Activated CD8-positive, alpha-beta T cell treated with anti-CD3 and anti-CD28 coated beads, Interleukin-2, amount 10 ng/mL, durations not matched to agents 7 days and 5 days (primary cell): ENCODE measurements at places on chromosomes 2 and 18.

GRCh38 chr2:24330161-24330560 lies 30.2 kb downstream of the ITSN2 start:
- H3K4me1 ChIP-seq: peaks cover 24% of the 10 kb centered on the region
- no peak overlapping the region for H3K27ac ChIP-seq
- no peak for DNase-seq
- H3K27me3 ChIP-seq: no peaks in the 10 kb centered on the region

- no peaks in the 10 kb centered on the region for H3K27me3 ChIP-seq
- no peak for DNase-seq
- H3K4me3 ChIP-seq: no peak overlapping the region
- no peak overlapping the region for H3K27ac ChIP-seq
- H3K36me3 ChIP-seq: peaks cover 26% of the 10 kb centered on the region
These were observed 49.0 kb downstream of the FAM168B start for GRCh38 chr2:131044075-131044756.

DNA sequence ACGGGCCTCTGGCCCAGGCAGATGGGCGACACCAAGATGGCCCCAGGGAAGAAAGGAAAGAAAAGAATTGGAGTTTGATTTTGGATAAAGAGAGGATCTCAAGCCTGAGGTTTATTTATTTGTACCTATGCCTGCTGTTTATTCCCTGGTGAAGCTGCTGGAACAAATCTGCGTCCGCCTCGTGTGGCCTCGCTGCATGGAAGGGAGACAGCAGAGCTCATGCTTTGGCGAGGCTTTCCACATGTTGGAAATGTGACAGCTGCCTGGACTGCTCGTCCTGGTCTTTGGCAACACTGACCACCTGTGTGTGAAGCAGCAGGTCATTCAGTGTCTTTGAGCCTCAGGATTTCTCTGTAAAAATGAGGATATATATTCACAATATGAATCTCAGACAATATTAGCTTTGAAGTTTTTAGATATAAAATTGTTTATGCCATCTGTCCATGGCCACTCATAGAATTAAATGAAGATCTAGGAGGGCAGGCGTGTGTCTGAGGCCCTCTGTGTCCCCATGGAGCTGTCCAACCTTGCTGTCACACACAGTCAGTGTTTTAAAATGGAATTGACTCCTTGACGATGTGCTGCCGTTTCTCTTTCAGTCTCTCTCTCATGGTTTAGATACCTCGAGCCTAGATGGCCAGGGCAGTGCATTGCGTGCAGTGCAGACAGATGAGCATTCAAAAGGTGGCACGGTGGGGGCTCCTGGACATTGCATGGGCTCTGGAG lies 94.3 kb downstream of the SOCS6 start:
- no peaks in the 10 kb centered on the region for H3K27me3 ChIP-seq
- no peaks in the 10 kb centered on the region for H3K36me3 ChIP-seq
- no peak overlapping the region for H3K4me3 ChIP-seq
- no peak for DNase-seq
- H3K27ac ChIP-seq: no peak overlapping the region
- H3K4me1 ChIP-seq: no peaks in the 10 kb centered on the region

DNA sequence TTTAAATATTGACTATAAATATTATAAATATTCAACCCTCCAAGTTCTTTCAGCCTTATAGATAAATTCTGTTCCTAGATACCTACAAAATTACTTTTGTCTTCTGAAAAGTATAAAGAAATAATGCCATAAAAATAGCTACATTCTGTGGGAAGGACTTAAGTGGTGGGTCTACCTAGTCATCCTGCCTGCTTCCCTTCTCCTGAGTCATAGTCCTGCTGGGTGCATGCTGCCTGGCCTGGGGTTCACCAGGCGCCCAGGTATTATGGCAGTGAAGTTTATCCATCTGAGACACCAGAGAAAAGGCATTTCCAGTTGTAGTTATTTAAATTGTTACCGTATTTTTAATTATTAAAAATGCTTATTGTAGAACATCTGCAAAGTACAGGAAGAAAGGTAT lies 167.5 kb downstream of the SLC39A10 start:
- H3K4me1 ChIP-seq: peaks cover 5% of the 10 kb centered on the region
- no peak overlapping the region for H3K27ac ChIP-seq
- no peak overlapping the region for H3K4me3 ChIP-seq
- DNase-seq: no peak
- H3K27me3 ChIP-seq: no peaks in the 10 kb centered on the region

DNA sequence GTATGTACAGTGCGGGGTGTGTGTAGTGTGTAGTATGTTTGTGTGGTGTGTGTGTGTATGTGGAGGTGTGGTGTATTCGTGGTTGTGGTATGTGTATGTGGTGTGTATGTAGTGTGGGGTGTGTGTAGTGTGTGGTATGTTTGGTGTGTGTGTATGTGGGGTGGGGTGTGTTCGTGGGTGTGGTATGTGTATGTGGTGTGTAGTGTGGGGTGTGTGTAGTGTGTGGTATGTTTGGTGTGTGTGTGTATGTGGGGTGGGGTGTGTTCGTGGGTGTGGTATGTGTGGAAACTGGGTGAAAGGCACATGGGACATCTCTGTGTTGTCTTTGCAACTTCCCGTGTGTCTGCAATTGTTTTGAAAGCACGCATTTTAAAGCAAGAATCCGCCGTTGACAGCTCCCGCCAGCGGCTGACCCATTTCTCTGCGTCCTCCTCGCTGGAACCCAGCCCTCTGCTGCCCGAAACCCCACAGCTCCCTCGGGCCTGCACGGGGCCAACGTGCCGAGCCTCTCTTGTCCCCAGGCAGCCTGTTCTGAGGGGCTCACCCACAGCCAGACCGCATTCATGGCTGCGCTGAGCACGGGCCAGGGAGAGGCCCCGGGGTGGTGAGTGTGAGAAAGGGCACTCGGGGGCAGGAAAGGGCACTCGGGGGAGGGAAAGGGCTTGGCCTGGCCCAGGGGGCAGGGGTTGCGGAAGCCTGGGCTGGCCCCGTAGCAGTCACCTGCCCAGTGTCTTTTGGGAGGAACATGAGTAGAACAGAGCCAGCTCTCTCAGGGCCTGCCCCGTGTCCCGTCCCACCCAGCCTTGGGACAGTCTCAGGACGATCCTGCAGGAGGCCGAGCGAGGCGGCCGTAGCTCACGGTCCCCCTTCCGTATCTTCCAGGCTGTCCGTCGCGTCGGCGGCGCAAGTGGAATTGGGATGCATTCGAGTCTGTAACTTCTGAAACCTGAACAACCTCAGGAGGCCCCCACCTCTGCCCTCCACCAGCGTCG lies 61.4 kb downstream of the TWIST2 start:
- H3K27ac ChIP-seq: no peak overlapping the region
- H3K27me3 ChIP-seq: no peaks in the 10 kb centered on the region

DNA sequence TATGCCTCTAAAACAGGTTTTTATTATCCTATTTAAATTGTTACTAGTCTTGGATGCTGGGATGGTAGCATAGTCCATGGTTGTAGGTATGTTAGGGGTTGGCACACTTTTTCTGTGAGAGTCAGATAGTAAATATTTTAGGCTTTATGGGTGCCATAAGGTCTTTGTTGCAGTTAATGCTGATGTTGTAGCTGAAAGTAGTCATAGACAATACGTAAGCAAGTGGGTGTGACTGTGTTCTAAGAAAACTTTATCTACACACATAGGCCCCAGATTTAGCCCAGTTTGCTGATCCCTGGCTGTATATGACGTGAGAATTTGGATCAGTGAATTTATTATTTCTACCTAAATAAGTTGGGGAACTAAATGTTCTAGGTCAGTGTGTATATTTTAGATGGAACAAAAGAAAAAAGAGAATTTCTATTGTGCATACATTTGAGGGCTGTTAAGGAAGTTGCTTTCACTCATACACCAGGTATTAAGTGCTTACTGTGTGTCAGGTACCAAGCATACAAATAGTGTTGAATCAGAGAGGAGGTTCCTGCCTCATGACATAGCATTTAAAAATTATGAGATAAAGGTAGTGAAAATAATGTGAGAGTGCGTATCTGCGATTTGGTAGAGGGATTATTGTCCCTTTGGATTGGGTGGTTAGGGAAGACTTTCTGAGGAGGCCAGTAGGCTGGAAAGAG lies 39.4 kb downstream of the AGFG1 start:
- no peak overlapping the region for H3K27ac ChIP-seq
- no peak for DNase-seq
- H3K4me3 ChIP-seq: no peak overlapping the region
- H3K27me3 ChIP-seq: no peaks in the 10 kb centered on the region
- peaks cover 5% of the 10 kb centered on the region for H3K36me3 ChIP-seq

DNA sequence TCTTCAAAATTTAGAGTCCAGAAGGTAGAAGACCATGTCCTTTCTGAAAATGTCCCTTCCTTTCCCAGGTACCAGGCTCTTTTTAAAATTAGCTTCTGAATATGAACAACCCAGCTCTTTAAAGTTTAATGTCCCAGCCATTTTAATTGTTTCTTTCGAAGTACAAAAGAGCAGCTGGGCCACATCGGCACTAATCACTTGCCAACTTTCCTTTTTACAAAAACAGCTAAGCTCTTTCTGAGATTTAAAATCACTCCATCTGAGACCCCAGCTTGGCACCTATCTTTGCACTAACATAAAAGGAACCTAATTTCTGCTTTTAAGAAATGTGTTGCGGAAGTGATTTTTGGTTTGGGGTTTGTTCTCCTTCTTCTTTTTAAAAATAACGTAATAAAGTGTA lies 2.6 kb downstream of the BOD1L2 start:
- peaks cover 22% of the 10 kb centered on the region for H3K27me3 ChIP-seq
- H3K27ac ChIP-seq: no peak overlapping the region
- no peaks in the 10 kb centered on the region for H3K36me3 ChIP-seq
- DNase-seq: no peak
- no peak overlapping the region for H3K4me3 ChIP-seq

DNA sequence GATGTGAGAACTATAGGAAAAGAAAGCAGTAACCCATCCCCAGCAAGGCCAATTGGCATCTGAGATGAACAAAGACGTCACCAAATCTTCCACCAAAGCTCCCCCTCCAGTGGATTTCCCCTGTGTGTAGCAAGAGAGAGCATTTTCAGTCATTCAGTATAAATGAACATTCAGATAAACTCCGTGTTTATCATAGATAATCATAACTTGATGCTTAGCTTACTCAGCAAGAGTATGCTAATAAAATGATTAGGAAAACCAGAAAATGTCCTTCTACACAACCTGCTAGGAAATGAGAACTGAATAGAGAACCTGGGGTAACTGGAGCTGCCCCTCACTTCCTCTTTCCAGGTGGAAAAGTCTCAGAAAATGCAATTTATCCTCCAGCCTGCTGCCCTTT lies 198.0 kb upstream of the CCDC150 start:
- H3K36me3 ChIP-seq: no peaks in the 10 kb centered on the region
- H3K27ac ChIP-seq: no peak overlapping the region

DNA sequence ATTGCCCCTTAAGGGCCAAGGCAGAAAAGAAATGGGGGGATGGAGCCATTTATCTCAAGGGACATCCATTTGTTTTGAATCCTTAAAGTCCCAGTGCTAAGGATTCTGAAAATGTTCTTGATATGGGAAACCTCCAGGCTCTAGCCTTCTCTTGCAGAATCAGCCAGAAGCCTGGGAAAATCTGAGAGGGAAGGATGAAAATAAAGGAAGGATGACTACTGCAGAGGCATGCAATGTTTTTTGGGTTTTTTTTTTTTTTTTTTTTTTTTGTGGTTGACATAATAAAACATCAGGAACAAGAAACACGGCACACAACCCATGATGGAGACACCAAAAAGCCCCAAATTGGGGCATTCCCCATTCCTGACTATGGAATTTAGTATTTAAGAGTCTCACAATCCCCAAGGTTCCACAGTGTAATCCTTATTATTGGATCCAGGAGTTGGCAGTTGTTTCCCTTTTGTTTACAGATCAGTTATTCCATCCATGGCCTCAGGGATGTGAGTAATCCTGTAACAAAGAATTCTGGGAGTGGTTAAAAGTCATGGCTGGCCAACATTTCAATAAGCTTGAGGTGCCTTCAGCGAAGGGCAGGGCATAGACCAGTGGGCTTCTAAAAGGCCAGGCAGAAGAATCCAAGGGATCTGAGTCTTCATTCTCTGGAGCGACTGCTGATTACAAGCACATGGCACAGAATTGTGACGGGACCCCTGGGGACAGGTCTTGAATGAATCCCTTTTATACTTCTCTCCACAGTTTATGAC lies 337.5 kb downstream of the GULP1 start:
- no peaks in the 10 kb centered on the region for H3K27me3 ChIP-seq
- DNase-seq: no peak
- no peak overlapping the region for H3K4me3 ChIP-seq
- no peaks in the 10 kb centered on the region for H3K36me3 ChIP-seq

GRCh38 chr2:29747786-29748470 lies 173.5 kb downstream of the ALK start:
- no peak overlapping the region for H3K27ac ChIP-seq
- H3K27me3 ChIP-seq: no peaks in the 10 kb centered on the region

GRCh38 chr18:68402784-68403183 lies 312.1 kb downstream of the TMX3 start:
- H3K4me1 ChIP-seq: no peaks in the 10 kb centered on the region
- H3K27ac ChIP-seq: no peak overlapping the region
- H3K27me3 ChIP-seq: no peaks in the 10 kb centered on the region
- no peak overlapping the region for H3K4me3 ChIP-seq
- DNase-seq: no peak

- peaks cover 56% of the 10 kb centered on the region for H3K36me3 ChIP-seq
- DNase-seq: no peak
- H3K4me1 ChIP-seq: peaks cover 65% of the 10 kb centered on the region
- H3K27ac ChIP-seq: peak overlapping the region; percentile 96
- H3K27me3 ChIP-seq: no peaks in the 10 kb centered on the region
These were observed 61.6 kb downstream of the DNMT3A start for GRCh38 chr2:25280051-25280687.

GRCh38 chr2:236986524-236987330 lies 99.0 kb upstream of the COPS8 start:
- H3K4me3 ChIP-seq: no peak overlapping the region
- no peaks in the 10 kb centered on the region for H3K36me3 ChIP-seq
- DNase-seq: no peak
- H3K27ac ChIP-seq: no peak overlapping the region
- peaks cover 16% of the 10 kb centered on the region for H3K27me3 ChIP-seq
- no peaks in the 10 kb centered on the region for H3K4me1 ChIP-seq

DNA sequence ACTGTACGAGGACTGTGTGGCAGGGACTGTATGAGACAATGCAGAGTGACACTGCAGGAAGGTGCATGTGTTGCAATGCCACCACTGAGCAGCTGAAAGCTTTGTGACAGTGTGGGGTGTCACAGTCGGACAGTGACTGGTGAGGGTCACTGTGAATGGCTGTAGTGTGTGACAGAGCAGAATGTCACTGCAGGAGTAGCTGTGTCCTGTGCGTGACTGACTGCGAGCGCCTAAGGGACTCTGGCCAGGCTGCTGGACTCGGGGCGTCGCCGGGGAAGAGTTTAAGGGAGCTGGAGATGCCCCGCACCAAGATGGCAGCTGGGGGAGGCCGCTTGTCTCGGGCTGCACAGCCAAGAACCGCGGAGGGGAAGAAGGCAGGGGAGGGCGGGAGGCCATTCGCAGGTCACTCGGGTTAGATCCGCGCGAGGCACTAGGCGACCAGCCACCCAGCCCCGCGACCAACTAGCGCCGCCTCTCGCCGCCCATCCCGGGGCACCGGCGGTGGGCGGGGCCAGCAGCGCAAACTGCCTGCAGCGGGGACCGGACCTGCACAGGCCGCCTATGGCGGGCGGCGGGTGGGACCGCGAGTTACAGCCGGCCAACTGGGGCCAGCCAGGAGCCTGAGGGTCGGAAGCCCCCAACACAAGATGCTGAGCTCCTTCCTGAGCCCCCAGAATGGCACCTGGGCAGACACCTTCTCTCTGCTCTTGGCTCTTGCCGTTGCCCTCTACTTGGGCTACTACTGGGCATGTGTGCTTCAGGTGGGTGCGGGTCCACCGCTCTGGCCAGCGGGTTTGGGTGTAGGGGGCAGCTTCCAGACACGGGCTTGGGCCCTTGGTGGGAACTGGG lies at the start of gene ABHD1:
ABHD1 (plus strand) TSS at position 514 of the 849 bp plus-strand sequence; CDS start at position 648, 134 bp downstream.
- H3K27ac ChIP-seq: peak within 1 kb of the TSS; percentile 71
- DNase-seq: peak; percentile 51
- H3K27me3 ChIP-seq: peaks cover 37% of the 10 kb centered on the region
- peak within 1 kb of the TSS; percentile 77 for H3K4me3 ChIP-seq
- H3K4me1 ChIP-seq: peaks cover 14% of the 10 kb centered on the region
